ENCODE measurements at places on chromosomes 13 and 19. TPM values are rescaled to one million over a fixed set of nuclear protein-coding genes. Genes with fewer than 3 reads are reported as not detected.

DNA sequence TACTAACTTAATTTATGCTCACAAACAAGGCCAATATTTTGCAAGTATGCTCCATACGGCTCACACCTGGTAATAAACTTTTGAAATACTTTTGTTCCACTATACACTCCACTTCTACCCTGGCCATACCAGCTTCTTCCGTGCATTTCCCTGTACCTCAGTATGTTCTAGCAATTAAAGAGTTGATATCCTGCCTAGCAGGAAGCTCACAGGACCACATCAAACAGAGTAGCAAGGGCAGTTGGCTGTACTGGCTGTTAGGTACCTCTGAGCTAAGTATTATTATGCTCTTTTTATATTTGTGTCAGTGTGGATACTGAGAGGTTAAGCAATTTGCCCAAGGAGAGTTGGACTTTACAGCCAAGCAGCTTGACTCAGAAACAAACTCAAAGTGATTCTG, 257.7 kb downstream of the SLITRK6 start:
- H3K27me3 ChIP-seq, result no peaks in the 10 kb centered on the region
- no peaks in the 10 kb centered on the region for H3K4me1 ChIP-seq

DNA sequence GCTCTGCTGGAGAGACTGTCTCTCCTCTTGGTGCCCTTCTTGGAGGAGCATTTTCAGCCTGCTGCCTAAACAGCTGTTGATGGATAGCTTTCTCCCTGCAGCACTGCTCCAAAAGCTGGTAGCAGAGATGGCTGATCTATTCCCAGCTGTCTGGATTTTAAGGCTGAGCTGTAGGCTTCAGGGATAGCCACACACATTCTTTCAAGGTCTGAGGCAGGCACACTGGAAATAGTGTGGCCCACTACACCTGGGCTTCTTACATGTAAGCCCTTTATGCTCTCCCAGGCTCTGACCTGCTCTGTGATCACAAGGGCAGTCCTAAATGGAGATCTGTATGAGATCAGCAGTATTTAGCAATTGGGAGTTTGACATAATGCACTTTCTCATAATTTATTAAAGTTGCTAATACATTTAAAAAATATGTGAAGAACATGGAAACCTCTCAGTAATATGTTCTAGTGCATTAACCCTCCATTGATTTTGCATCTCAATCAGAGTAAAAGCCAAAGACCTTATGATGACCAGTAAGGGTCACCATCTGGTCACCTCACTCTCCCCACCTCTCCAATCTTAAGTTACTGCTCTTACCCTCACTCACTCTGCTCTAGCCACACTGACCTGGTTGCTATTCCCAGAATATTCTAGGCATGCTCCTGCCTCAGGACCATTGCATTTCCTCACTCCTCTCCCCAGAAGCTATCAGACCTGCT, 91.6 kb downstream of the MBNL2 start:
- H3K36me3 ChIP-seq, result no peaks in the 10 kb centered on the region
- no peak for DNase-seq
- H3K27ac ChIP-seq, result no peak overlapping the region
- H3K27me3 ChIP-seq, result no peaks in the 10 kb centered on the region
- H3K4me3 ChIP-seq, result no peak overlapping the region

DNA sequence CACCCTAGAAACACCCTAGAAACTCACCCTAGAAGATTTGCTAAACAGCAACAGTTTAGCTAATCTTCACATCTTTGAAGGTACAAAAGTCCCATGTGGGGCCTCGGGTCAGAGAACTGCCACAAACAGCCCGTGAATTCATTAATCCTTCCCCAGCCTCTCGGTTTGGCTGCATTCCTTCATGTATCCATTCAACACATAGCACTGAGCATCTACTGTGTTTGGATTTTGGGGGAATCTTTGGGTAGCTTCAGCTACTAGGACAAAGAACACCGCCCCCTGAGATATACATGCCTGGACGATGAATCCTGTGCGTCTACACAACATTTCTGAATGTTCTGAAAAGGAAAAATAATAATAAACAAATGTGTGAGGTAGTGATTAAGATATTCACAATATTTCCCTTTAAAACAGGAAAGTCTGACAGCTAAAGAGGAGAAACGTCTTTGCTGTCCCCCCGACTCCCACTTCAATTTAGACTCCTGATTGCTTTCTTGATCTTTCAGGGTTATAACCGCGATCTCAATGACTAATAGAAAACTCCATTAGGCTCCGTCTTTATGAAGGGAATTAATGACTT, 63.5 kb downstream of the ALOX5AP start:
- no peak overlapping the region for H3K27ac ChIP-seq
- DNase-seq, result no peak
- no peak overlapping the region for H3K4me3 ChIP-seq
- no peaks in the 10 kb centered on the region for H3K27me3 ChIP-seq
- H3K36me3 ChIP-seq, result no peaks in the 10 kb centered on the region
- H3K4me1 ChIP-seq, result peaks cover 21% of the 10 kb centered on the region

- peaks cover 86% of the 10 kb centered on the region for H3K4me1 ChIP-seq
- H3K36me3 ChIP-seq, result no peaks in the 10 kb centered on the region
- H3K27ac ChIP-seq, result peak overlapping the region; percentile 38
- H3K27me3 ChIP-seq, result no peaks in the 10 kb centered on the region
- H3K4me3 ChIP-seq, result no peak overlapping the region
- no peak for DNase-seq
Measured at GRCh38 chr19:16608290-16608739, 19.7 kb downstream of the MED26 start.

DNA sequence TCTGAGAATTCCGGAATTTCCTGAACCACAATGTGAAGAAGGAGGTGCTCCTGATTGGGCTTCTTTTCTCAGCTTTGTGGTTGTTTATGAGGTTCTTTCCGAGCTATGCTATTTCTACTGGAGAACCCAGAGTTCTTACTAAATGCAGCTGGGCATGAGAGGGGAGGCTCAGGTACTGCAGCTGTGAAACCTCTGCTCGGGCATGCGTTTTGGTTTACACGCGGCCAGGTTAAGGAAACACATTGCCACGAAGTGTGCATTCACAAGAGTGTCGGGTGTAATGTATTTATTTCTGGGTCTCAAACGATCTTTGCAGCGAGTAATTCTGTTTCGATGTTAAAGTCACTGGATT, 661 bp upstream of the MIR17HG start:
- DNase-seq, result no peak
- H3K27me3 ChIP-seq, result peaks cover 20% of the 10 kb centered on the region
- peak overlapping the region; percentile 99 for H3K27ac ChIP-seq
- peaks cover 4% of the 10 kb centered on the region for H3K4me1 ChIP-seq

- H3K27me3 ChIP-seq, result no peaks in the 10 kb centered on the region
- H3K27ac ChIP-seq, result no peak overlapping the region
- H3K4me1 ChIP-seq, result no peaks in the 10 kb centered on the region
- DNase-seq, result no peak
- H3K36me3 ChIP-seq, result peaks cover 62% of the 10 kb centered on the region
Measured at GRCh38 chr13:45989607-45990006, 62.9 kb downstream of the ZC3H13 start.

DNA sequence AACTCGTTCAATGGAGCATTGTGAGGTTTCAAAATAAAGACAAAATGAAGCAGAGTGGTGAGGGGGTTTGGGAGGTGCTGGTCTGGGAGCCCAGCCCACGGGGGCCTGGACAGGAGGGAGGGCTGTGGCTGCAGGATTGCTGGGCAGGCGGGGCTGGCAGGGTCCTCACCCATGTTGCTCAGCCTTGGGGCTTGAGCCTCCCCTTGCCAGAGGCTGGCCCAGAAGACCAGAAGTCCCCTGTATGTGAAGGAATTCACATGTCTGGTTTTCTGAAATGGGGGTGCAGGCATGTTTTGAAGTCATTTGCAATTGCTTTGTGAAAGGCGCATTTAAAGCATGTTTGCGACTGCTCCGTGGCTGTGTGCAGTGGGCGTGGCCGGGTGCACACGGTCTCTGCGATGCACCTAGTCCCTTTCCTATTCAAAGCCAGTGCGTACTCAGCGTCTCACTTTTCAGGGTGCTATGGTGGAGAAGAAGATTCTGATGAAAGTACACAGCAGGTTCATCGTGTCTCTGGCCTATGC, 2.3 kb downstream of the GRK1 start:
- H3K27ac ChIP-seq, result no peak overlapping the region
- DNase-seq, result no peak
- H3K4me3 ChIP-seq, result no peak overlapping the region
- H3K36me3 ChIP-seq, result no peaks in the 10 kb centered on the region
- no peaks in the 10 kb centered on the region for H3K27me3 ChIP-seq

NLRP9 gene
- not detected for total RNA-seq

GRCh38 chr19:53912653-53913052, 3.6 kb downstream of the CACNG7 start:
- peaks cover 18% of the 10 kb centered on the region for H3K4me1 ChIP-seq
- no peak overlapping the region for H3K4me3 ChIP-seq
- no peak for DNase-seq
- no peak overlapping the region for H3K27ac ChIP-seq
- H3K27me3 ChIP-seq, result peaks cover 74% of the 10 kb centered on the region
- H3K36me3 ChIP-seq, result no peaks in the 10 kb centered on the region

DNA sequence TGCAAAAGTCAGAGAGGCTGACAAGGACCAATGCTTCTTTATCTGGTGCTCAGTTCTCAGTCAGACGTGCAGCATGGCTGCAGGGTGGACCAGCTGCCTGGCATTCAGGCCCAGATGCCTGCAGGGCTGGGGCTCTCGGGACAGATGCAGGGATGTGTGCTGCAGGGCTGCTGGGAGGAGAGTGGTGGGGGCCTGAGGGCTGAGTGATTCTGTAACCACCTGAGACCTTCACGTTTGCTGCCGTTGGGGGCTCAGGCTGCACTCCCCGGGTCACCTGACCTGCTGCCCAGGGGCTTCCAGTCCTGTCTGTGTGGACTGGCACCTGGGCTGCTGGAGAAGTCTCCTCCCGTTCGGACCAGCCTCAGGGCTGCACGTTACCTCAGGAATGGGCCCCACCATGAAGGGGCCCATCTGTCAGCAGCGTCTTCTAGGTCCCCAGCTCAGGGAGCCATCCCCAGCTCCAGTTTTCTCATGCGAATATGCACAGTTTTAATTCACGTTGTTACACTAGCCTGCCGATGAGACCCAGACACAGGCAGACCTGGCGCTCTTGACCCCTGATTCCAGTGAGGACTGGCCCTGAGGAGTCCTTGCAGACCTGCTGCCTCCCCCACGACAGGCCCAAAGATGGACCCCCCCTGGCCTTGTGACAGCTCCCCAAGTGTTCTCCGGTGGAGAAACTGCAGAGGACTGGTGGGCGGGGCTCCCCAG, 16.9 kb downstream of the KCTD15 start:
- H3K27me3 ChIP-seq, result no peaks in the 10 kb centered on the region
- H3K36me3 ChIP-seq, result peaks cover 9% of the 10 kb centered on the region
- H3K4me1 ChIP-seq, result peaks cover 33% of the 10 kb centered on the region
- no peak overlapping the region for H3K27ac ChIP-seq
- DNase-seq, result no peak

- DNase-seq, result no peak
- no peaks in the 10 kb centered on the region for H3K27me3 ChIP-seq
- no peak overlapping the region for H3K4me3 ChIP-seq
- peaks cover 9% of the 10 kb centered on the region for H3K4me1 ChIP-seq
- no peaks in the 10 kb centered on the region for H3K36me3 ChIP-seq
Measured at GRCh38 chr13:100240109-100240779, 151.4 kb downstream of the PCCA start.

KCNC3 gene
- total RNA-seq, result 2.3 TPM

DNA sequence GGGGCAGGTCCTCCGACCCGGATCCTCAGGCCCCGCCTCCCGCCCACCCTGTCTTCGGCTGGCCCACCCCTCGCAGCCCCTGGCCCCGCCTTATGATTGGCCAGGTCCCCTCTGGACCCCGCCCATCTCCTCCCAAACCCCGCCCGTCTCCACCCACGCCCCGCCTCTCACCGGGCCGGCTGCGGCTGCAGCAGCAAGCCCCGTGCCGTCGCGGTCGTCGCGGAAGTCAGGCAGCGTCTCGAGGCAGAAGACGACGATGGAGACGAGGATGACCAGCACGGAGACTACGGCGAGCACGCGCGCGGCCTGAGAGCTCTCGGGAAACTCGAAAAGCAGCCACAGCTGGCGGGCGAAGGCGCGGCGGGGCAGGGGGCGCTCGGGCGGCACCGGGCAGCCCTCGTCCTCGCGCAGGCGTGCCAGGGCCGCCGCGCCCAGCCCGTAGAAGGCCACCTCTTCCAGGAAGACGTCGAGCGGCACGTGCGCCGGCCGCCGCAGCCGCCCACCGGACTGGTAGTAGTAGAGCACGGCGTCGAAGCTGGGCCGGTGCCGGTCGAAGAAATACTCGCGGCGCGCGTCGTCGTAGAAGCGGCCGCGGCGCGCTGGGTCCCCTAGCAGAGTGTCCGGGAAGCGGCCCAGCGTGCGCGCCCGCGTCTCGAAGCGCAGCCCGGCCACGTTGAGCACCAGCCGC, 495 bp downstream of the KCNA7 start:
- no peak overlapping the region for H3K4me3 ChIP-seq
- peaks cover 63% of the 10 kb centered on the region for H3K27me3 ChIP-seq
- H3K4me1 ChIP-seq, result peaks cover 3% of the 10 kb centered on the region
- H3K36me3 ChIP-seq, result no peaks in the 10 kb centered on the region
- no peak for DNase-seq

- H3K27ac ChIP-seq, result no peak overlapping the region
- H3K4me1 ChIP-seq, result peaks cover 10% of the 10 kb centered on the region
- H3K36me3 ChIP-seq, result no peaks in the 10 kb centered on the region
- H3K27me3 ChIP-seq, result no peaks in the 10 kb centered on the region
Measured at GRCh38 chr19:49214701-49215100, 57.1 kb downstream of the TRPM4 start.

GRCh38 chr19:49983645-49984229, 22.8 kb upstream of the SIGLEC11 start:
- no peak overlapping the region for H3K27ac ChIP-seq
- no peaks in the 10 kb centered on the region for H3K27me3 ChIP-seq
- H3K36me3 ChIP-seq, result peaks cover 87% of the 10 kb centered on the region
- peak; percentile 41 for DNase-seq
- no peaks in the 10 kb centered on the region for H3K4me1 ChIP-seq
- H3K4me3 ChIP-seq, result no peak overlapping the region

DNA sequence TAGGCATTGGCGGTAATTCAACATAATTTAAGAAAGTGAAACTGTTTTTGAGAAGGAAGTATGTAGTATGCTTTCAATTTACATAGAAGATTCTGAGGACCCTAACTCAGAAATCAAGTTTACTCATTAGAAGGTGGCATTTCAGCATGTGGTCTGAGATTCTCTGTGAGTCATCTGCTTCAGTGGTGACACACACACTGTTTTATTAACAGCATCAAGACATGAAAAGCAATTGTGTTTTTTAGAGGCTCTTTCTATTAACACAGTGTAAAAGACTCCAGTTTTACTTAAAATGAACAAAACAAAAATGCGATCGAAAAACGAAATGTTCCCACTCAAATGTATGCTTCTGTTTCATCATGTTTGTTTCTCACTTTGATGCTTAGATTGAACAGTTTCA, 802.1 kb upstream of the SLITRK6 start:
- DNase-seq, result no peak
- H3K36me3 ChIP-seq, result no peaks in the 10 kb centered on the region
- no peaks in the 10 kb centered on the region for H3K27me3 ChIP-seq
- no peak overlapping the region for H3K4me3 ChIP-seq

OR4F17 gene
- total RNA-seq, result not detected

GRCh38 chr19:58581227-58582141, 8.3 kb upstream of the MZF1 start:
- peaks cover 6% of the 10 kb centered on the region for H3K4me1 ChIP-seq
- peak; percentile 88 for DNase-seq
- no peaks in the 10 kb centered on the region for H3K27me3 ChIP-seq
- peaks cover 30% of the 10 kb centered on the region for H3K36me3 ChIP-seq
- H3K27ac ChIP-seq, result no peak overlapping the region
